ENCODE measurements at places on chromosomes 12 and 14.
A peak's percentile ranks its signal among the peaks of the same experiment; 100 is the strongest.

- no peak for DNase-seq
These were observed 279.7 kb downstream of the ZFP36L1 start for GRCh38 chr14:68513137-68513536.

DNA sequence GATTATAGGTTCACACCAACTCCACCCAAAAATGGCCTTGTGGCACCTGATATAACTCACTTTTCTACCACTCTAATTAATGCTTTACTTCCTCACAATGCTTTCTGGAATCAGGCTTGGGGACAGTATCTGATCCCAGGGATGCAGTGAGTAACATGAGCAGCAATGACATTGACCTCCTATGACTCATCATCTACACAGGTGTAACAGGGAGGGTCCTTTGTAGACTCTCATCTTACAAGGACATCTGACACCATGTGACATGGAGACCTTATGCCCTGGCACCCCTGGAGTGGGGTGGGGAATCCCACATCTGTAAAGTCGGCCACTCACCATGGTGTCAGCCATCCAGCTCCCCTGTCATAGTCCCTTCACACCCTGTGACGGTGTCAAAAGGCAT is 586.4 kb downstream of the MED13L start:
- DNase-seq, result no peak

- no peak for DNase-seq
These were observed 7.3 kb upstream of the CLMN start for GRCh38 chr14:95326987-95327386.

DNA sequence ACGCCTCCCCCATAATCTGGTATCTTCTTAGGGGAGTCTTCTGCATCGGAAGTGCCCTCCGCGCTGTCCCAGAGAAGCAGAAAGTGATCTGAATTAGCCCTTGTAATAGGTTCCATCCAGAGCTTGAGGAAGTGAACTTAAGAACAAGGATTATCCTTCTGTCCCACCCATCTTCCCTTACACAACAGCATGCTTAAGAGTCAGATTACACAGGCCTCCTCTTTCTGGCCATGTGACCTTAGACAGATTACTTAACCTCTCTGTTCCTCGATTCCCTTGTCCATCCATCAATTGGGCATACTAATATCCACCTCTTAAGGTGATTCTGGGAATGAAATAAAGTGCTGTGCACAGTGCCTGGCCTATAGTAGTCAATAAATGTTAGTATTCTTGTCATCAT is 11.4 kb downstream of the CABP1 start:
- DNase-seq, result no peak

- peak; percentile 79 for DNase-seq
These were observed 9.0 kb downstream of the ARHGDIB start for GRCh38 chr12:14952299-14952921.

DNA sequence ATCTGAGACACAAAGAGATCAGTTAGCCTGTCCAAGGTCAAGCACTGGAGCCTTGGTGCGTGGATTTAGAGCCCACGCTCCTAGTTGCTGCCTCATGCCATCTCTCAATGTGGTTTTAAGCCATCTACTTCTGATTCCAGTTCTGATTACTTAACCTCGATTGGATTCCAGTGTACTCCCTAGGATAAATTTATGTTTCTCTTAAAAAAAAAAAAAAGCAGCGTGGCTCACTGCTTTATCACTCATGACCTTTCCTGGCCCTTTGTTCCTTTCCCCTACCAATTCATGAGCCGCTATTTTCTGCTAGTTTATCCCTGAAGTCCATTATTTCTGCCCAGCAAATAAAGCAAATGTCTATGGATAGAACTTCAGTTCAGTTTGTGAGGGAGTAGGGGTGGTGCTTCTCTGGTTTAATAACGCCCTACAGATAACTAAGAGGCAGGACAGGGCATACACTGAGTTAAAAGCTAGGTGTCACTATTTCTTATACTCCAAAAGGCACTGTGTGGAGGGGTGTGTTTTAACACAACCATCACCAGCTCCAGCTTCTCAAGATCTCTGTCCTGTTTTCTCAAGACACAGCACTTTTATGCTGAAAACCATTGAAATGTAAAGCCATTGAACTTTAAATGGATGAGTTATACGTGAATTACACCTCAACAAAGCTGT is 9.8 kb upstream of the PARP11 start:
- peak; percentile 24 for DNase-seq

GRCh38 chr12:100266585-100266834 is 369 bp downstream of the DEPDC4 start:
- no peak for DNase-seq

DNA sequence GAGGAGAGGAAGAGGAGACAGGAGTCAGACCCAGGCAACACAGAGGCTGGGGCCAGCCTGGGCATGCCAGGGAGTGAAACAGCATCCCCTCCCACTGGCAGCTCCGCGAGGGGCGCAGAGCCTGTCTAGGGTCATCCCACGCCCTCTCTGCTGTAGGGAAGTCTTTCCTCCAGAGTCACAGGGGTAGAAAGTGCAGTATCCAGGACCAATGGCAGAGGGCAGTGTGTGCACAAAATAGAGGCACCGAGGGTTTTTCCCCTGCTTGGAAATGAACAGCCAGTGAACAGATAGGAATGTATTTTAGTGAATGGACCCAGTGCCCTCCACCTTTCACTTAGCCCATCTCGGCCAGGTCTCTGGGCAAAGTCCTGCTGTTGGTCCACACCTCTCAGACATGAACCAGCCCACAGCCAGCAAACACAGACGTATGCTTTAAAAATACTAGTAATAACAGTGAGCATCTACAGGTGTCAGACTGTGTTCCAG is 9.4 kb upstream of the KRT74 start:
- DNase-seq, result peak; percentile 53

DNA sequence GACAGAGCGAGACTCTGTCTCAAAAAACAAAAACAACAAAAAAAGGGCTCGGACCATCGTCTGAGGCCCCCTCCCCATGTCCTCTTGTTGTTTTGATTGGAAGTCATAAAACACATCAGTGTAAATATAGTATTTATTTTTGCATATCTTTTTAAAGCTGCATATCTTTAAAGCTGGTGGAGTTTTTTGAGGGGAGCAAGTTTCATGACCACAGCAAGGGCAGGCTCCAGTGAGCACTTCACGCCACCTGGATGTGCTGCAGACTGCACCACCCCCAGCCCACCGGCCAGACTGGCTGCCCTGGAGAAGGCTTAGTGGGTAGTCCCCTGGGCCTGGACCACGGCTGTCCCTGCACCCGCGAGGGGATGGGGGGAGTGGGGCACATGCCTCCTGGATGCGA is 11.9 kb upstream of the BCL7A start:
- DNase-seq, result no peak

DNA sequence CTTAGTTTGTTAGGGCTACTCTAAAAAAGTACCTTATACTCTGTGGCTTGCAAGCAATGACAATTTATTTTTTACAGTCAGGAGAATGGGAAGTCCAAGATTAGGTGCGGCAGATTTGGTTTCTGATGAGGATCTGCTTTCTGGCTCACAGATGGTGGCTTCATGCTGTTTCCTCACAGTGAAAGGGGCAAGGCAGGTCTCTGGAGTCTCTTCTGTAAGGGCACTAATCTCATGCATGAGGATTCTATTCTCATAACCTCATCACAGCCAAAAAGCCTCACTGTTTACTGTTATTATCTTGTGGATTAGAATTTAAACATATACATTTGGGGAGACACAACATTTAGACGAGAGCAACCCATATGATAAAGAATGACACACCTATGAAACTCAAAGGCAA is 1957.4 kb upstream of the SEL1L start:
- no peak for DNase-seq
